ENCODE measurements at places on chromosomes 1 and 21.

GRCh38 chr1:115296981-115297380 is 41.1 kb downstream of the NGF start:
- DNase-seq, result peak; percentile 50

DNA sequence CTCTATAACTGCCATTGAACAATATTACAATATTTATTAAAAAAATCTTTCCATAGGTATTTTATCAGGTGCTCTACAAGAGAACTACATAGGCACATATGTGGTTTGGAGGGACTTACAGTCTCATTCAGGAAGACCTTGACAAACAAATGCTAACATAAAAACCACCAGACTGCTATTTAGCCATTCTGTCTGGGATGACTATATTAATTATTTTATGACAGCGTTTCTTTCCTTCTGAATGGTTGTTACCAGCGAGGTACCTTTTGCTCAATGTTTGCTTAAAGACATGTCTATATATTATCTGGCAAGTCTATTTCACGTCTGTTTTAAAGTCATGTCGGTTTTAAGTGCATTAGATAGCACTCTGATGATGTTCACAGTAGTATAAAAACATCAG is 69.7 kb downstream of the RUNX1 start:
- DNase-seq, result no peak

DNA sequence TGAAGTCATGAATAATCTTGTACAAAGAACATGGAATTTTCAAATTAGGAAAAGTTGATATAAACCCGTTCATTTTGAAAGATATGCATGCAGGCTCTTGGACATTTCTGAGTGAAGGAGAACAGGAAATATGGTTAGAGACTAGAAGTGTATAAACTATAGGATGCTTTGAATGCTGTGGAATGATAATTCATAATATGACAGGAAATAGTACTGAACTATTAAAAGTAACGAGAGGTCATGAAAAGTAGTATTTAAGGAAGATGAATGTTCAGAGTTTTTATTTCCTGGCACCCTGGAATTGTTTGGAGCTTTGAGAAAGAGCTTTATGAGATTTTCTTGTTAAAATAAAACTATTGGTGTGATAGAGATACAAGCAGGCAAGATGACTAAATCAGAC is 18.7 kb upstream of the CRB1 start:
- peak; percentile 2 for DNase-seq

DNA sequence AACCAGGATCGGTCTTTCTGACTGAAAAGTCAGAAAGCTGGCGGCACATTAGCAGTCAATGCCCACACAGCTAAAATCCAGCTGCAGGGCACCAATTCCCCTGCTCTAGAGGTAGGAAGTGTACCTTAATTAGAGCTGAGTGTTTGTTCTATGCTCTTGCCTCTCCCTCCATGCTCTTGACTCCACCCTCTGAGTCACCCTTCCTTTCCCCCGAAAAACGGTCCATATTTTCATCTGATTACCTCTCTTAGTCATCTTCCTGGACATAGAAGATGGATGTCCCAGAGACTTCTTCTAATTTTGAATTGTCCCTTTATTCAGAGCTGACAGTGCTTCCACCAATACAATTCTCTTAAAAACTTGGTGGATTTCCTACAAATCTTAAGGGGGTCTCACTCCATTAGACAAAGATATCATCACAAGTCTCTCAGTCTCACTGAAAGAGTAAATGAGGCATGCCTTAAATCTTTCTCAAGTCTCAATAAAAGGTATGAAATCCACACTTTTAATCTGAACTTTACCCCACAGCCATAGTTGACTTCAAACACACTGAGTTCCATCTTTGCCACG is 44.1 kb upstream of the SLC19A1 start:
- no peak for DNase-seq

DNA sequence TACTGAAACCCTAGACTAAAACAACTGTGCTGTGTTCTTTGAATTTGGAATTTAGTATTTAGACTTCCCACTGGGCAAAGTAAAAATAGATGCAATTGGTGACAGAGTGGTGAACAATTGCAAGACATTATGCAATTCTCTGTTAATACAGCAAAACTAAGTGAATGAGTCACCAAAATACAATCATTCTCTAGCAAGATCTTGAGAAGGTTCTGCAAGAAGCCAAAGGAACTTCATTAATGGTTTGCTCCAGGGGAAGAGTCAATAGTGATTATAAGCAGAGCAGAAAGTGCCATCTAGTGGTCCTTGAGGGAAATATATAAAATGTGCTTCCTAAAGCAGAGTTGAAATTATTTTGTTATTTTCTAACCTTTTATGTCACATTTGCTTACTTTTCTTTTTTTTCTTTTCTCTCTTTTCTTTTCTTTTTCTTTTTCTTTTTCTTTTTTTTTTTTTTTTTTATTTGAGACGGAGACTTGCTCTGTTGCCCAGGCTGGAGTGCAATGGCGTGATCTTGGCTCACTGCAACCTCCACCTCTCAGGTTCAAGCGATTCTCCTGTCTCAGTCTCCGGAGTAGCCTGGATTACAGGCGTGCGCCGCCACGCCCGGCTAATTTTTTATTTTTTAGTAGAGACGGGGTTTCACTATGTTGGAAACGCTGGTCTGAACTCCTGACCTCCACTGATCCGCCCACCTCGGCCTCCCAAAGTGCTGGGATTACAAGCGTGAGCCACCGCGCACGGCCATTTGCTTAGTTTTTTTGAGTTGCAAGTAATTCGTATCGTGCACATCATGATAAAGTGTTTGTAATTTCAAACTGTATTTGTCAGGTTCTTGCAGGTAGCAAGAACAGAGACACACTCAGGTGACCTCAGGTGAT is 99.2 kb downstream of the CTH start:
- DNase-seq, result peak; percentile 95

All from fibroblast of skin of right quadriceps (primary cell).